ENCODE measurements at places on chromosomes 16 and 17.

- no peak for DNase-seq
Measured at GRCh38 chr16:87271256-87271655, 45.9 kb downstream of the C16orf95 start.

DNA sequence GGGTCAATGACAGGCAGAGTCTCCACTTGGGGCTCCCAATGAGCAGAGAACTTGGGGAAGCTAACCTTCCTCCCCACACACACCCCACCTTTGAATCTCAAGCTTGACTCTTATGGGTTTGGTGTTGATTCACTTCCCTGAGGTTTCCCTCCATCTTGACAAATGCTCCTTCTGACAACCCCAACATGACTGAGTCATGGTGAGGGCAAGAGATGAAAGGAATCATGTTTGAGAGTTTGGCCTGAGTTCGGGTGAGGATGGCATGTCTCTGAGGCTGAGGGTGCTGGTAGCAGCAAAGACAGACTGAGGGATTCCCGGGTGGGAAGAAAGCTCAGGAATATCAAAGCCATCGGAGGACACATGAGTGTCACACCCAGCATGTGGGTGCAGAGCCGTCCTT, 18.7 kb downstream of the KRT9 start:
- no peak for DNase-seq

DNA sequence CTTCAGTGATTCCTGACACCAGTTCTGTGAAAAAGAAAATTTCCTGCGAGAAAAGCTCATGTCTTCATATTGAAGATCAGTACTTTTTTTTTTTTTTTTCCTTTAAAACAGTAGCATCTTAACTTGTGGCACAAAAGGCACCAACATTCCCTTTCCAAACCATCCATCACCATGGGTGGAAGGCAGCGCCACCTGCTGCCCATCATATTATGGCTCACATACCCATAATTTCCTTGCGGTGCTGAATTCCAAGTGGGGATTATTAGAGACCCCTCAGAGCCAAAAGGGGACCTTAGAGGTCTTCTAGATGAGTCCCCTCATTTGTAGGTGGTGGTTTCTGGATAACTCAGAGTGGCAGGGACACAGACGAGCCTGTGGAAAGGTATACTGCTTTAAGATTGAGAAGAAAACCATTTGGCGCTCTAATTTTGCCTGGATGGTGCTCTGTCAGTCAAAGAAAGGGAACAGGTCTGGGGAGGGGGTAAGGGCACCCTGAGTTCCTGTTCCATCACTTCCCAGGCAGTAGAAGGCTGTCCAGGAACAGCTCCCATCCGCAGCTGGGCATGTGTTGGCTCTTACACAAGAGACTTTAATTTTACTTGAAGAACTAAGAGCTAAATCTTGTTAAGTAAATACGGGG, 7.9 kb upstream of the SOST start:
- no peak for DNase-seq

- DNase-seq = no peak
Measured at GRCh38 chr17:7021993-7022778, 664 bp upstream of the BCL6B start.

- DNase-seq = no peak
Measured at GRCh38 chr17:29615048-29615385, 7.7 kb downstream of the CORO6 start.

DNA sequence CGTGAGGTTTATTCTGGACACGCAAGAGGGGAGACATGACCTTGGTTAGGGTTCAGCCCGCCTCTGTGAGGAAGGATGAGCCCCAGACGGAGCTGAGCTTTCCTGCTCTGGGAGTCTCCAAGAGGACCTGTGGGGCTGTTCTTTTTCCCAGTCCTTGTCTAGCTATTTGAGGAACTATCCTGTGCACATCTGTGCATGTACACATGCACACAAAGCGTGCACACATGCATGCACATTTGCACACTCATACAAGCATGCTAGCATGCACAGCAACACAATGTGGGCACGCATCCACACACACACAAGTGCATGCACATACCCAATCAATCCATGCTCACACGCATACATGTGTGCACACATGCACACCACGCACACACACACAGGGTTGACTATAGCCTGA, 40.4 kb downstream of the ABCC6 start:
- DNase-seq = no peak

DNA sequence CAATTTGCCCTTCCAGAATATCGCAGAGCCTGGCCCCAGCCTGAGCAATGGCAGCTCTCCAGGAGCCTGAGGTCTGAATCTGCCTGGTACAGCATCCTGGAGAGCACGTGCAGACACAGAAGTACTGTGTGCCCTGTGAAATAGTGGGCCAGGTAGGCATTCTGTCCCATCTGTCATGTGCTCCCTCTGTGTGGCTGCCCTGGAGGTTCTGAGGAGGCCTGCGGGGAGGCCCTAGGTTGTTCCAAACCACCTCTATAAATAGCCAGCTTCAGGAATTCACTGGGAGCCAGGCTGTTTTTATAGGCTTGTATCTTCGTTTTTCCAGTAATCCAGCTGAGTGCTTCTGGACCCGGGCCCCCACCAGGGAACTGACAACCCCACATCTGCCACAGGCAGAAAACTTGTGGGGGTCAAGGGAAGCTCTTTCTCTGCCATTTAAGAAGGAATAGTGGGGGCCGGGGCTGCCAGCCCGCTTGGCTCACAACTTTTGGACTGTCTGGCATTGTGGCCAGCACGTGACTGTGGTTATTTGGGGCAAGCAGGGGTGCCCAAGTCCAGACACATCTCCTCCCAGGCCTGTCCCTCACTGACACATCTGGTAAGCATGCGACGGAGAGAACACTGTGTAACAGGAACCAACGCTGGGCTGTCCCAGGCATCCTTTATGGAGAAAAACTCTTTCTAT, 356.3 kb upstream of the TNRC6C start:
- DNase-seq = no peak

DNA sequence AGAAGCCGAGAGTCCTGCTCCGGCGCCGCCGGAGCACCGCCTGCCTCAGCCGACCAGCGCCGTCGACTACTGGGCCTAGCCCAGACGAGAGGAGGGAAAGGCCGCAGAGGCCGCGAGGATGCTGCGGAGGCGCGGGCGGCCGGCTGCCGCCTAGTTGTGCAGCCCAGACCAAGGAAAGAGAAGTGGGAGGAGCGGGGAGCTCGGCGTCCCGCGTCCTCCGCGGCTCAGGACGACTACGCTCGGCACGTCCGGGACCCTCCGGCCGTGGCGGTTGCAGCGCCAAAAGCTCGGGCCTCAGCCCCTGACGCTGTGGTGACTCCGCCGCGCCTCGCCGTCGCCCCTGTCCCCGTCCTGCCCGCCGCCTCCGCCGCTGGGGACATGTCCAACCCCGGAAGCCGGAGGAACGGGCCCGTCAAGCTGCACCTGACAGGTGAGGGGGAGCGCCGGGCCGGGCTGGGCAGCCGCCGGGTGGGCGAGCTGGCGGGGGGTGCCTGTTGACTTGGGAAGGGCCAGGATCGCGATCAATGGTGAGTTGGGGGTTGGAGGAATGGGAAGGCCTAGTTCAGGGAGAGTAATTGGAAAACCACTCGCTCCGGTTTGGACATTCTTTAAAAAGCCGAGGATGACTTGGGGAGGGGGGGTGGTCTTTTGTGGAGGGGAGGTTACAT, 37.7 kb downstream of the RNF135 start:
- no peak for DNase-seq

DNA sequence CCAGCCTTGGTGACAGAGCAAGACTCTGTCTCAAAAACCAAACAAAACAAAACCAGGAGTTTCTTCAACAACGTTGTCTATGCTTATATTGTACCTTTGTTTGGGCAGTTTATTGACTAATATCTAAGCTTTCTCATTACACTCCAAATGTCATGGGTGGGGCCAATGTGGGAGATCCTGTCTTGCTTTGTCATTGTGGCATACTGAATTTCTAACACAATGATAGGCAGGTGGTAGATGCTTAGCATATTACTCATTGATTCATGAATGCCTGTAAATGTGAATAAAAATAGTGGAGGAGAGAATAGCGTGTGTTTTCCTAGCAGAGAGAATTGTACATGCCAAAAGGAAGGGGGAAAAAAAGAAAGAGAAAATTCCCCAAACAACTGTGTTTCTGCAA, 802.5 kb upstream of the EEF2KMT start:
- no peak for DNase-seq

GRCh38 chr16:85201574-85201973, 89.3 kb upstream of the CIBAR2 start:
- no peak for DNase-seq

- DNase-seq = no peak
Measured at GRCh38 chr16:1781758-1782407, 488 bp downstream of the SPSB3 start.

DNA sequence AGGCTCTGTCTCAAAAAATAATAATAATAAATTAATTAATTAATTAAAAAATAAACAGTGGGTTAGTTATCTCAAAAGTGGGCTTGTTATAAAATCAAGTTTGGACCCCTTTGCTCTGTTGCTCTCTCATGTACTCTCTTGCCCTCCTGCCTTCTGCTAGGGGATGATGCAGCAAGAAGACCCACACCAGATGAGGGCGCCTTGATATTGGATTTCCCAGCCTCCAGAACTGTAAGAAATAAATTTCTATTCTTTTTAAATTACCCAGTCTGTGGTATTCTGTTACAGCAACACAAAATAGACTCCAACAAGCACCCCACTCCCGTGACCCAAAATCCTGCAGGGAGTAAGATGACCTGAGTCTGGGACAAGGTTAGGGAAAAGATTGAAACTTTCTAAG, 2.1 kb upstream of the ZNF652 start:
- DNase-seq = no peak

- DNase-seq = no peak
Measured at GRCh38 chr16:80667925-80668324, 127.1 kb downstream of the DYNLRB2 start.

DNA sequence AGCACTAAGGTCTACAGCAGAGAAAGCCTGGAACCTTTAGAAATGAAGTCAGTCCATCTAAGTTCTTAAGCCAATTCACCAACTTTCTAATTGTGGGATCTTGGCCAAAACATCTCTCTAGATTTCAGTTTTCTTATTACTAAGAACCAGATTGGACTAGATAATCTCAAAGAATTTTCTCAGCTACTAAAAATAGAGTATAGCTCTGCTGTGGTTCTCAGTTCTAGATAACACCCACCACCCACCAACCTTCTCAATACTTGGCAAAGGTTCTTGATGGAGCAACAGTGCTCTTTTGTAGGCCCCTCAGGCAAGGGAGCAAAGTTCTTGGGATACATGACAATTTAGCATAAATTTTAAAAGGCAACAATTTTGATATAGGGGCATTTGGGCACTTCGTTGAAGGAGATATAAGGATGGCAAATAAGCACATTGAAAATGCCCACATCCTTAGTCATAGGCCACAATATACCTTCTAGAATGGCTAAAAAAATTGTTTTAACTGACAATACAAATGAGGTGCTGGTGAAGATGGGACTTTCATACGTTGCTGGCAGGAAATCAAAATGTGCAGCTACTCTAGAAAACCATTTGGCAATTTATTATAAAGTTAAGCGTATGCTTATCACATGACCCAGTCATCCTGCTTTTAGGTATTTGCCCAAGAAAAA, 74.4 kb upstream of the TMEM132E start:
- no peak for DNase-seq

DNA sequence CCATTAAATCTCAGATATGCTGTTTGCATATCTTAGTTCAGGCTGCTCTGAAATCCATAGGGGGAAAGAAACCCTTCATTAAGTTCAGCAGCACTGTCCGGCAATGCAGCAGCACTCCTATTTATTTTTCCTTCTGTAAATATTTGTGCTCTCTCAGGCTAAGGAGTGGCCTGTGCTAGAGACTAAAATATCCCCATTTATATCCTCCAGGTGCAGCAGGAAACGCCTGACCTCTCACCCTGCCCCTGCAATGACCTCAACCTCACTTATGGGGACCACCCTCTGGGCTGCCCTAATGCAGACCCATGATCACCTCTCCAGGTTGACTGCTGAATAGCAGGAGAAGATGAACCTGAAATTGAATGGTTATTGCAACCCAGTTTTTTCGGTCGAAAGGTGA, 165.0 kb upstream of the ELAC2 start:
- no peak for DNase-seq

- DNase-seq = no peak
Measured at GRCh38 chr16:3490911-3491629, 4.2 kb downstream of the C16orf90 start.

- DNase-seq = no peak
Measured at GRCh38 chr16:56048425-56049105, 142.7 kb upstream of the GNAO1 start.

GRCh38 chr16:74942977-74943918, 41.7 kb downstream of the WDR59 start:
- no peak for DNase-seq

- no peak for DNase-seq
Measured at GRCh38 chr16:75271441-75272096, 20.1 kb upstream of the BCAR1 start.

DNA sequence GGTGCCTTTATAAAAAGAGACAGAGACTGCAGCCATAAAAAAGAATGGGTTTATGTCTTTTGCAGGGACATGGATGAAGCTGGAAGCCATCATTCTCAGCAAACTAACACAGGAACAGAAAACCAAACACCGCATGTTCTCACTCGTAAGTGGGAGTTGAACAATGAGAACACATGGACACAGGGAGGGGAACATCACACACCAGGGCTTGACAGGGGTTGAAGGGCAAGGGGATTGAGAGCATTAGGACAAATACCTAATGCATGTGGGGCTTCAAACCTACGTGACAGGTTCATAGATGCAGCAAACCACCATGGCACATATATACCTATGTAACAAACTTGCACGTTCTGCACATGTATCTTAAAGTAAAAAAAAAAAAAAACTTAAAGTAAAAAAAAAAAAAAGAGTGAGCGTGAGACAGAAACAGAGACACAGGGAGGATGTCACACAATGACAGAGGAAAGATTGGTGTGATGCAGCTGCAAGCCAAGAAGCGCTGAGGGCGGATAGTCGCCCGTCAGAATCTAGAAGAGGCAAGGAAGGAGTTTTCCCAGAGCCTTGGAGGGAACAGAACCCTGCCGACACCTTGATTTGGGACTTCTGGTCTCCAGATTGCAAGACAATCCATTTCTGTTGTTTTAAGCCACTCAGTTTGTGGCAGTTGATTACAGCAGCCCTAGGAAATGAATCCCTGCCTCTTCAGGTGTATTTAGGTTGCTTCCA, 27.4 kb upstream of the TNS4 start:
- DNase-seq = no peak

DNA sequence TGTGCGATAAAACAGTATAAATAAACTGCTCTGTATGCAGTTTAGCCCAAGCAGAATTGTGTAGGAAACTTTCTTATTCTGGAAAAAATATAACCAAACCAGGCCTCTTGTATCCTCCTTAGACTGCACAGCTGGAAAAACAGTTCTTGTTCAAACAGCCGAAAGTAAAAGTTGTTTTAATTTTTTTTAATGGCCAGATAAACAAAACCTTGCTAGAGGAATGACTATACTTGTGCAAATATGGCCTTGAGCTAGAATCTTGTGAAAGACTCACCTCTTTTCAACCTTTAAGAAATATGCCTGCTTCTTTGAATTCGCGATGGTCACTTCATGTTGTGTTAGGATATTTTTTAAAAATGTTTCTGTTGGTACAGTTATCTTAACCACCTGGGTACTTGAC, 114.5 kb upstream of the MAF start:
- no peak for DNase-seq
